ENCODE measurements at places on chromosomes 2 and 18.

- DNase-seq, result no peak
These were observed 247.5 kb downstream of the TFCP2L1 start for GRCh38 chr2:121037480-121037879.

GRCh38 chr2:26986576-26986975, 16.1 kb downstream of the MAPRE3 start:
- DNase-seq, result no peak

- no peak for DNase-seq
These were observed 22.7 kb upstream of the NFATC1 start for GRCh38 chr18:79372991-79373390.

- no peak for DNase-seq
These were observed 160.9 kb downstream of the ZEB2 start for GRCh38 chr2:144358979-144359541.

DNA sequence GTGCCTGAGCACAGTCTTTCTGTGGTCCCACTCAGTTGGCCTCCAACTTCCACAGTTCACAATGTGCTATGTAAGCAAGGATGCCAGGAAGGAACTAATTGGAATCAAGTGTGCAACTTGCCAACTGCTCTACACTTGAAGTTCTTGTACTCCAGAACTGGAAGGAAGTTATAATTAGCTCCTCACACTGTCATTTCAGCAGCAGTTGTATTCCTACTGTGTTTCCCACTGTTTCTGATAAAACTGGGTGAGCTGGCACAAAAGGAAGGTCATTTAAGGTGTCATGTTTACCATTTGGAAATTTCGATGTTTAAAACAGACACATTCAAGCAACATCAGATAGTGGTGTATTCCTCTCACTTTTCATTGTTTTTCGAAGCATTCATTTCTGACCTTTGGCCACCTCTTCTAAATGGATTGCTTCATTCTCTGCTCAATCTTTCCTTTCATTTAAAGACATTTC, 84.2 kb downstream of the ANTXR1 start:
- no peak for DNase-seq

GRCh38 chr2:164917296-164917903, 37.9 kb downstream of the SLC38A11 start:
- peak; percentile 21 for DNase-seq

DNA sequence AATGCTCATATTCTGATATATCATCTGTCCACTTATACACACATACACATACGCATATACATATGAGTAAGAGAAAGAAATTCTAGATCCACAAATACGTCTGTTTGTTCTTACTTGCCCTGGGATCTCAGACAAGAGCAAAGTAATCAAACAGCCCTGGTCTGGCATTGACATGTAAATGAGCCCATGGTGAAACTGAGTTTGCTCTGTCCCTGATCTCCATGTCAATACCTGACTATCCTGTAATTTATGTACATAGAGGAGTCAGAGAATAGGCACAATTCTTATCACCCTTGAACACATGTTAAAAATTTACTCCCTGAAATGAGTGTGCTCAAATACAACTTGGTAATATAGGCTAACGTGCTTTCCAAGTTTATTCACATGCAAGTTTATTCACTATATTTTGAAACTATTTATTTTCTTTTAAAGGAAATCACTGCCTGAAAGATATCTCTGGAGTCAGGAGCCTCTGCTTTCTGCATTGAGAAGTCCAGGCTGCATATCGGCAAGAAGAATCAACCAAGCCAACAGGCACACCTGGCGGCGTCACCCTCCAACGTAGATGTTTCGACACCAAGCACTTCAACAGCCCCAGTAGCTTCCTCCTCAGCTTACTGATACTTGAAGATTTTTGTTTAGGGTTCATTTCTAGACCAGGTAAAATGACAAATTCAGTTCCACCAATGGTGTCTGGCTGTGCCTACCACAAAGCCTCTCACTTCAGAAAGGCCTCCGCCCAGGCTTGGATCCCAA, 100.6 kb downstream of the CMPK2 start:
- no peak for DNase-seq

- DNase-seq, result no peak
These were observed 10.8 kb downstream of the DUSP19 start for GRCh38 chr2:183089192-183089851.

- DNase-seq, result no peak
These were observed 134.8 kb downstream of the GALNT1 start for GRCh38 chr18:35716169-35716831.

DNA sequence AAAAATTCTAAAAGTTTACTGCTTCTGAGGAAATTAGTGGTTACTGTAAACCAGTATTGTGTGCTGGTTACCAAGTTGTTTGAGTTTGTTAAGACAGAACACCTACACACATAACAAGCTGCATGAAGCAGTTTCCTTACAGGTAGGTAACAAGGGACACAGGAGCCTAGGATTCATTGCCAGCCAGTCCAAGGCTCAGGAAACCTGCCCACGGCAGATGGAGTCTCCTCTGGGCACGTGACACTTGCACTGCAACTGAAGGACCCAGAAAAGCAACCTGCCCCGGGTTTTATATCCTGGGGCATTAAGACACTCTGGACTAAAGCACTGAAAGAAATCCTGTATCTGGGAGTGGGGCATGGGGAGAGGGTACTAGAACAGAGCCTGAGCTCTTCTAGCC, 639.3 kb downstream of the ADCYAP1 start:
- DNase-seq, result no peak

DNA sequence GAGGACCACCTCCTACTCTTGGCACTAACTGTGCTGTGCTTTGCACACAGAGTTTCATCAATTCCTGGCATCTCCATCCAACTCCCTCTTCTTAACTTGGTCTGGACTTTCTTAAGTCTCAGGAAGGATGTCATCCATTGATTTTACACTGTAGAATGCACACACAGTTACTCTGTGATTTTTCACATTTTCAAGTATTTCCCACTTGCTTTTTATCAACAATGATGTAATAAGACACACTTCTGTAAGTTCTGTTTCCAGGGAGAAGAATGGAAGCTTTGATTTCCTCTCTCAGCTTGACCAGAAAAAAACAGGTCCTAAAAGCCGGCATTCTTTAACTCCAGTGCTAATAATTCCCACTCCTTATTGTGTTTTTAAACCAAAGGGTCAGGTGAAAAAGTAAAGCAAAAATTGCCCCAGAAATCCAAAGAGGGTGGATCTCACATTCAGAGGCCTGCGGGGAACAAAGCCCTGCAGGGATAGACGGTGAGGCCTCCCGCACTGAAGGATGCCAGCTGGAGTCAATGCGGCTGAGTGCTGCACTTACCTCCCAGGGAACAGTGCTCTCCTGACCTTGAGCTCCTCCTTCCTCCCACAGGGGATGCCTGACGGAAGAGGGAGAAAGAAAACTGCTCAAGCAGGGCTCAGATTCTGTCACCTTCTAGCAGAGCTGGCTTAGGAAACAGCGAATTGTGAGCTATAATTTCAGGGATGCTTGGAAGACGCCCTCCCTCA, 83.1 kb downstream of the PDCL3 start:
- no peak for DNase-seq

DNA sequence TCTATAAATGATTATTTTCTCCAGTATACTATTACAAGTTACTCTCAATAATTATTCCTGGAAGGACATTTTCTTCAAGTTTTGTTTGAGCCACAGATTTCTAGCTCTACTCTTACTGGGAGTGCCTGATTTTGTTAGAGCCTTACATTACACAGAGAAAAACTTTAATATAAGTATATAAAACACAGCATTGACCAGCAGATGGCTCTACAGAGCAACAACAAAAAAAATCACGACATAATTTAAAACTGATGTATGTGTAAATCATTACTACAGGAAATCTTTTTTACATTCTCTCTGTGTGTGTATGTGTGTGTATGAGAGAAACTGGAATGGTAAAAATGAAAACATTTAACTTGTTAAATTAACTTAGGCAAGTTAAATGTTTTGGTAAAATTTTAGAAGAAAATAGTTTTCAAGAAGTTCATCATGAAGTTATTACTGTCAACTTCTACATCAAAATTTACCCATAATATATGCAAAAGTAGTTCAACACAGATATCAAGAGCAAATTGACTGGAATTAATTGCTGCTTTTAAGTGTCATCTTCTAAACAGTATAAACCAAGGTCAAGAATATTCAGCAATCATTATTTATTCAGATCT, 103.3 kb downstream of the MDH1 start:
- DNase-seq, result no peak

DNA sequence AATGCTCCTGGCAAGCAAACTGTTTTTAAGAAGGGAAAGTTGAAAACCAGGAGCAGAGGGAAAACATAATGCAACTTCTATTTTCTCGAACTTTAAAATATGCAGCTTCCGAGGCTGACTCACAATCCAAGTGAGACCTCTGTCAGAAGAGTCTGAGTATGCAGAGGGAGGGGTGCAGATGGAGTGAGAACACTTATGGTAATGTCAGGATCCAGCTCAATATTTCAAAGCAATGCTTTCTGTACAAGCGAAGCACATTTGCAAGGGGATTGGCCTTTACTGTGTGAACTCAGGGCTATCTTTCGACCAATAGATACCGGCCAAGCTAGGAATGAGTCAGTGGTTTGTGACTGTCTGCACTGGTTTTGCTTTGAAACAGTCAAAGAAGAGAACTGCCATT, 242.7 kb downstream of the CNTNAP5 start:
- no peak for DNase-seq

DNA sequence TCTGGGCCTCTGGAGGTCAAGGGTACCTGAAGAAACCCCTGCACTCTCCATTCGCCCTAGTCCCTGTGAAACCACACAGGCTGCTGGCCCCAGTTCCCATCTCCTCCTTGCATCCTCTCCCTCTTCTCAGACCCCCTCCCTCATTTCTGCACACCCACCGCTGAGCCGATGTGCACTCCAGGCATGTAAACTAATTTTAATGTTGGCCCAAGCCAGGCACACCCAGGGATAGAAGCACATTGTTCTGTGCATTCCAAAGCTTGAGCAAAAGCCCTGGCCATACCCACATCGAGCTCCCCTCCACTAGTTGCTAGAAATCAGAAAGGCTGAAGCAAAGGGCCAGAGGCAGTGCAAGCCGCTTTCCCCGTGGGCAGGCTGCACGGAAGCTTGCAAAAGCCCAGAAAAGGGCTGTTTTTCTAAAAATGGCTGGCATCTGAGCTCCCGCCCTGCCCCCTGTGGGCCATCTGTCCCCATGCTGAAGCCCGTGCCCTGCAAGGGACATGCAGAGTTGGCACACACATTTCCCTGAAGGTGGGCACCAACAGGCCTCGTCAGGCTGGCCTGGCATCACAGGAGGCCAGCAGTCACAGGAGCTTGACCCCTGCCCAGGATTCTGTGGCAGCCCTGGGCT, 181.6 kb downstream of the SMAD7 start:
- no peak for DNase-seq

DNA sequence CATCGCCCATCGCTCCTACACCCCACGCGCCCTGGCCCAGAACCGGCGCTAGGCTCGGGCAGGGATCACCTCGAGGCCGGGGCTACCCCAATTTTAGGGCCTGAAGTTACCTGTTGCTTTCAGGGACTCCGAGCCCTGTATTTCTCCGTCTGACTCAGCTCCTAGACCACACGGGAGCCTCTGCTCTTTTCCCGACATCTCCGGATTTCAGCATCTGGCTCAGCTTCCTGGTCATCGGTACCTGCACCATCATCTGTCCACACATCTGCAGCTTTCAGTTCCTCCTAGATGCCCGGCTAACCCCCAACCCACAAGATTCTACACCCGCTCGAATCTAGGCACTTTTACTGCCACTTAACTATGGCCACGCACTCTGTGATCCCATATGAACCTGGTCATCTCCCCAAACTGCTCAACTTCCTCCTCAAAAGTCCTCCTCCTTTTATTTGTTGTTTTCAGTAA, 12.1 kb upstream of the HMSD start:
- DNase-seq, result no peak

GRCh38 chr2:55827855-55828254, 95.7 kb downstream of the EFEMP1 start:
- no peak for DNase-seq

GRCh38 chr2:38528008-38528442, 74.7 kb downstream of the HNRNPLL start:
- no peak for DNase-seq

DNA sequence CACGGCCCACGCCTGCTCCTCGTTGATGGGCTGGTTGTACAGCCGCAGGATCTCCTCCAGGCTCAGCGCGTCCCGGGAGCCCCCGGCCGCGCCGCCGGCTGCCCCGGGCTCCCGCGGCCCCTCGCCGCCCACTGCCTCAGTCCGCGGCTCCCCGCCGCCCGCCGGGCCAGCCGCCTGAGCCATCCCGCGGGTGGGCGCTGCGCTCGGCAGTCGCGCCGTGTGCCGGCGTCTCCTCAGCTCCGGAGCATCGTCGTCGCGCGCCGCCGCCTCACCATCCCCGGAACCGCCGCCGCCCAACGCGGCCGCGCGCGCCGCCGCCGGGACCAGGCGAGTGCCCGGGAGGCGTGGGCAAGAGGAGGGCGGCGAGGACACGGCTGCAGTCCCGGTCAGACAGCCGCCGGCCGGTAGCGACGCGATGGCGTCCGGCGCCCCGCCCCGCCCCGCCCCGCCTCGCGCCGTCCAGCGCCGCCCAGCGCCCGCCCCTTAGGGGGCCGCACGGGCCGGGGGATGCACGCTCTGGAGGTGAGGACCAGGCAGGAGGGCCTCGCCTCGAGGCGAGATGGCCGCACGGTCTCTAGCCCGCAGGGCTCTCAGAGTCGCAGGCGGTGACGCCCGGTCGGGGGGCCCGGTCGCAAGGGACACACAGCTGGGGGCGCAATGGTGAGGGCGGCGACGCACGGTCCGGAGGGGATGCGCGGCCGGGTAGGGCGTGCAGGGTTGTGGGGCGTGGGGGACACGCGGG, at the start of gene SPIRE1:
Gene SPIRE1, minus strand, starts transcription at position 424 of the 742 bp plus-strand sequence. Its CDS starts 241 bp downstream, at position 183.
- peak; percentile 90 for DNase-seq

- DNase-seq, result no peak
These were observed 108.5 kb upstream of the COL3A1 start for GRCh38 chr2:188865681-188866080.

- peak; percentile 27 for DNase-seq
These were observed 257.2 kb upstream of the HDAC4 start for GRCh38 chr2:239657992-239658391.

DNA sequence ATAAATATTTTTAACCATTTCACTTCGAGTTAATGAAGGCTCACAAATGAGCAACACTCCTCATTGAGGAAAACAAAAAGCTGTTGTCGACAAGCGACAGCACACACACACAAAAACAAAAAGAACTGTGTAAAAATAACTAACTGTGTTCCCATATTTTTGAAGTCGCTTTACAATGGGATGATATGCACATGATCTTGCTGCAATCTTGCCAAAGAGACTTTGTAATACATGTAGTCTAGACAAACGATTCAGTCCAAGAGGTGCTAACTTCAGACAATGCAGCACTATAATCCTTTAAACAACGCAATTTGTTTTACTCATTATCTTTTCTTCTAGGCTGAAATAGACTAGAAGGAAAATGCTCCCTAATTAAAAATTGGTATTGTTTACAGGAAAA, 7.2 kb upstream of the USP34 start:
- no peak for DNase-seq

- DNase-seq, result no peak
These were observed 20.3 kb upstream of the KDM3A start for GRCh38 chr2:86420913-86421312.

GRCh38 chr2:28047681-28048080, 157.2 kb downstream of the BABAM2 start:
- no peak for DNase-seq
